ENCODE measurements at places on chromosomes 1 and 21. TPM values are rescaled to one million over a fixed set of nuclear protein-coding genes. Genes with fewer than 3 reads are reported as not detected.

DNA sequence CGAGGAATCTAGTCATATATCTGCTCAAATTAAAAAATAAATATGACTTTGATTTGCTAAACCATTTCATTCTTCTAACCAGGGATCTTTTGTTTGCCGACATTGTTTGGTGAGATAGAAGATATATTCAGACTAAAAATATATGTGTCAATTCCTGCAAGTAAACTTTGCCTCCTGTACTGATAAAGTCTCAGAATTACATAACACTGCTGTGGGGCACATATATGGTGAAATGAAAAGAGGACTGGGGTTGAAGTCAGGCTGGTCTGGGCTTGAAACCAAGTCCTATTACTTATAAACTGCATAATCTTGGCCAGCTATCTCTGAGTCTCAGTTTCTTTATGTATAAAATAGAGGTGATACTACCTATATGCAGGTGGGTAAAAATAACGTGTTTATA, 9.8 kb downstream of the SCMH1 start:
- DNase-seq = no peak

Gene ATP1A1
- 128 TPM for total RNA-seq

GRCh38 chr1:45730780-45731319, 19.6 kb downstream of the IPP start:
- DNase-seq = no peak

Gene HPCA
- not detected for total RNA-seq

Gene OR2T33
- total RNA-seq = 0.37 TPM

DNA sequence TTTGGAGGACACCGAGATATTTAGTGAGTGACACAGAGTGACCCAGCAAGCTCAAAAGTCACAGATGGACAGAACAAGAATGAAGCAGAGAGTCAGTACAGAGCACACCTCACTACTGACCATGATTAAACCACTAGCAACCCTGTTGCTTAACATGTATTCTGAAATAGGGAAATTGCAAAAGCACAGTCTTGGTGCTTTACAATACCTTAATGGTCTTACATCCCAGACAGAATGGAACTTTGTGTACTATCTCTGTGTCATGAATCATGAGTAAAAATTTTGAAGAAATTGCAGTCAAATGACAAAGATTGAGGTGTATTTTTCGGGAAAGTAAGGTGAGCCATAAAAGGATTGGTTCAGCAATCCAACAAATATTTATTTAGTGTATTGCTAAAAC, 2.7 kb upstream of the SAMSN1 start:
- DNase-seq = no peak

- no peak for DNase-seq
These were observed 4.6 kb downstream of the OBSCN start for GRCh38 chr1:228212415-228212965.

DNA sequence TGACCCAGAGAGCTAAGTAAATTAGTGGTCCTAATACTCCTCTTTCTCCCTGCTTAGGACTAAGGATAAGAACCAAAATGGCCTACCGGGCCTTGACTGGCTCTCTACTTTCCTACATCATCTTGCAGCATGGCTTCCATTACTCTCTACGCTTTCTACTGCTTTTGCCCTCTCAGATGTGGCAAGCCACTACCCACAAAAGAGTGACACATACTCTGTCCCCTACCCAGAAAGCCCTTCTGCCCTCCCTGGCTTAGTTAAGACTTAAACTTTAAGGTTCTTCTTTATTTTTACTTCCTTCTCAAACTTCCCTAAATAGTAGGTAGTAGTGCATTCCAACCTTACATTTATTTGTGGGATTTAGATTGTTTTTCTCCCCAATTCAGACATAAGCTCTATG, 228.1 kb downstream of the TPR start:
- DNase-seq = no peak

DNA sequence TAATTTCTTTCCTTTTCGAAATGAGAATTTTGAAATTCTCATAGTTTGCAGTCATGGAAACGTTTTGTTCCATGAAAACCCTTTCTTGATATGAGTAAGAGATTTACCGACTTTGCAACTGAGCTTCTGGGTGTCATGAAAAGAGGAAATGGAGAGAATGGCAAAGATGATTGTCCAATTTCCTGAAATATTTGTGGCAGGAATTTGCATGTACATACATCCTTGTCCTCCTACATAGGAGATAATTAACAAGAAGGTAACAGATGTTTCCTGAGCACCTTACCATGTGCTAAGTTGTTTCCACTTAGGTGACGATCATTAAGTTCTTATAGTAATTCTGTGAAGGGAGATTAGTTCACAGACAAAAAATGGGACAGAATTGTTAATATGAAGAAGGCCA, 170.7 kb downstream of the NEGR1 start:
- DNase-seq = no peak

DNA sequence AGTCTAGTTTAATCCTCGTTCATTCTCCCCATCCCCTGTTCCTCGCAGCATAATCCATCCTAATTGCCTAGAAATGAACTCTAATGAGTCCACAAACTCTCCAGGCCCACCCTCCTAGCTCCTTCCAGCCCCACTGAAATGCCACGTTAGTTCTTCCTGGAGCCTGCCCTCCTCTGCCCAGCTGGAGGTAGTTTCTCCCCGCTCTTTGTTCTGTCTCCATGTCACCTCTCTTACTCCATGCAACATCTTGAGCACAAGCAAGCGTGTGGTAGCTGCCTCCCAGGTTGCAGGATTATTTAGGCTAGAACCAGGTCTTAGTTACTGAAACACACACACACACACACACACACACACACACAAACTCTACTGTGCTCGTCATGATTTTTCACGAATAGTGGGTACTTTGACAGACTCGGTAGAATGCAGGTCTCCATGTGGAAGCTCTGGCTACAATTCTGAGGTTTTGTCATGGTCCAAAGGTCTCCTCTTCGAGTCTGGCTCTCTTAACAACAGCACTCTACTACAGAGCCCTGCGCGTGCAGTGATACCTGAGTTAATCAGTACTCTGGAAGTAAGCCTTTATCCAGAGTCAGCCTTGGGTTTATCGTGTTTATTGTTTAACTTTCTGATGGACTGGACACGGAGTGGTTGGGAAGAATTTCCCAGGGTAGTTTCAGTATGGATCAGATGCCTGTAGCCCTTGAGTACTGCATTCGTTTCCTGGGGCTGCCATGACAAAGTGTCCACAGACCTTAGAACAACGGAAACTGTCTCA, 27.5 kb downstream of the HUNK start:
- DNase-seq = peak; percentile 43

DNA sequence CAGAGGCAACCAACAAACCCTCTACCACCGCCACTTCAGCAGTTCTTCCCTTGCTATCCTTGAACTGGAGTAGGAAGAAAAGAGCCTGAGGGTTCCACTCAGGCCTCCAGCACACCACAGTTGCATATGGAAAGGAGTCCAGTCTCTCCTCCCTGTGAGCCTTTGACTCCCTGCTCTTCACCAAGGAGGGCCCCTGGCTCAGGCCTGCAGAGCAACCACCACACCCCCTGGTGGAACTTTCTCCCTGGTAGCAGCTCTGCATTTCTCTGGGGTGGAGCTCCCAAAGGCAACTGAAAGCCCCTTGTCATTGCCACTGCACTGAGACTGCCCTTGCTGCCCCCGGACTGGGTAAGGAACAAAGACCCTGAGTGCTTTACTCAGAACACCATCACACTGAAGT, 1021.5 kb upstream of the ADGRL2 start:
- DNase-seq = no peak

GRCh38 chr1:235407419-235407818, 40.2 kb downstream of the TBCE start:
- no peak for DNase-seq

DNA sequence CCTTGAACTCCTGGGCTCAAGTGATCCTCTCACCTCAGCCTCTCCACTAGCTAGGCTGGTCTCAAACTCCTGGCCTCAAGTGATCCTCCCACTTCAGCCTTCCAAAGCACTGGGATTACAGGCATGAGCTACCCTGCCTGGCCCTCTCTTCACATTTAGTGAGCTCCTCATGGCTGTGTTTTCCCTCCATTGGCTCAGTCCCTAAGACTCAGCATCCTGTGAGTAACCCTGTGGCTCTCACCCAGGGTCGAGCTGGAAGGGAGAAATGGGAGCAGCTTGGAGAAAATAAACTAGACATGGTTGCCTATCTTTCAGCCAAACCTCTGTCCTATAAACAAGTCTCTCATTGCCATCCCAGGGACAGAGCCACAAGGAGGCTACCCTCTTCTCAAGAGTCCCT, 17.5 kb downstream of the NCF2 start:
- DNase-seq = no peak

Gene CACHD1
- 3.3 TPM for total RNA-seq

DNA sequence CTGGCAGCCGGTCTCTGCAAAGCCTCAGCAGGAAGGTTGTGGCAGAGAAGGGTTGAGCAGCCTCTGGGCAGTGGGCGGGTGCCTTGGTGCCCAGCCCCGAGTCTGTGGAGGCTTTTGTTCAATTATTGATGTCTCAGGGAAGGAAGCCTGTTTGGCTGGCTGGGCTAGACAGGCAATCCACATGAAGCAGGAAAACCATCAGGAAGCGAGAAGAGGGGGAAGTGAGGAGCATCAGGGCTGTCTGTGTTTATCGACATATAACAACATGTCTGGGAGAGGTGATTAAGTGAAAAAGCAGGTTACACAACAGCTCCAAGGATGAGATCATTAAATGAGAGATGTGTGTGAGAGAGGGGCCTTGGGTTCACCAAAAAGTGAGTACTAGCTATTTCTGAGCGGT, 105.4 kb downstream of the UBE2U start:
- DNase-seq = no peak

- DNase-seq = no peak
These were observed 62.8 kb upstream of the BCAR3 start for GRCh38 chr1:93744299-93744988.

Gene PDC
- not detected for total RNA-seq

- no peak for DNase-seq
These were observed 38.2 kb downstream of the PKNOX1 start for GRCh38 chr21:43012596-43012995.

DNA sequence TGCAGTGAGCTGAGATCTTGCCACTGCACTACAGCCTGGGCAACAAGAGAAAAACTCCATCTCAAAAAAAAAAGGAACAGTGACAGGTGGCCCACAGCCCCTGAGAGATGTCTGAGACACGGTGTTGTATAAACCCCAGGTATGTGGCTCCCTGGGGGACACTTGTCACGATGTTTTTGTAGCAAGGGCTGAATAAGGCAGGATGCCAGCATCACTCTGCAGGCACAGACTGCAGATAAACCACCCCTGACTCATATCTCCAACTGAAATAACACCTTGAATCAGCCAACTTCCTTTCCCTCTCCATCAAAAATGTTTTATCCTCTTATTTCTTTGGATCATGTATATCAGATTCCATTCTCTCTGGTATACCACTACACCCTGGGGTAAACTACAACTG, 52.5 kb downstream of the NMNAT2 start:
- DNase-seq = no peak

- DNase-seq = no peak
These were observed 462.2 kb upstream of the PTBP2 start for GRCh38 chr1:96259399-96259798.

Gene F5
- total RNA-seq = 155 TPM

DNA sequence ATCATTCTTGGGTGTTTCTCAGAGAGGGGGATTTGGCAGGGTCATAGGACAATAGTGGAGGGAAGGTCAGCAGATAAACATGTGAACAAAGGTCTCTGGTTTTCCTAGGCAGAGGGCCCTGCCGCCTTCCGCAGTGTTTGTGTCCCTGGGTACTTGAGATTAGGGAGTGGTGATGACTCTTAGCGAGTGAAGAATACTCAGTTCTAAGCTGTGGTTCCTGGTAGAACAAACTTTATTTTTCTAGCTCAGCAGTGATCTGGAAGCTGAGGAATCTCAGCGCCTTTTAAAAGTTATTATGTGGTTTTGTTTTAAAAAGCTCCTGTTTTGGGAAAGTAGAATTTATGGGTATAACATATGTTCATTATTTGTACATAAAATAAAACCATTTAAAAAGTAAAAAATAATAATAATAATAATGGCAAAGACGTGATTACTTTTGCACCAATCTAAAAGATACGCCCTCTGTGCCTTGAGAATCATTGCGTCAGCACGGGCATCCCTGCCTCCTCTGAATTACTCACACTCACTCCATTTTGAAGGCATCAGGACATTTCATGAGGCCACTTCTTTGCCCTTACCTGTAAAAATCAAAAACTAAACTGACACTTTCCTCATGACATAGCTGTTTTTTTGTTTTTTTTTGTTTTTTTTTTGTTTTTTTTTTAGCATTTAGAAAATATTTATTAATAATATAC, 29.7 kb upstream of the TNFRSF1B start:
- no peak for DNase-seq

DNA sequence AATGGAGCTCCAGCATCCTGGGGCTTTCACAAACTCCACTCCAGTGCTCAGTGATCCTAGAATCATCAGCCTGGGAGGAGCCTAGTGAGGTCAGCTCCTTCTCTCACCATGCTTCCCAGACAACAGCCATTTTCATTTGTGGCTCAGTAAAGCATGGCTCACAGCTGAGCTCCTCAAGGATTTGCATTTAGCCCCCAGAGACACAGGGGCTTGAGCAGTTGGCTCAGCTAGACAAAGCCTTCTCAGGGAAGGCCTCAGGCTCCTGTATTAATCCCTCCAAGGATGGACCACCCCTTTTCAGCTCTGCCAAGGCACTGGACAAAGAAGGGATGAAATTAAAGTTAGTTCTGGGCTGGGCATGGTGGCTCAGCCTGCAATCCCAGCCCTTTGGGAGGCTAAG, 39.5 kb downstream of the ERI3 start:
- no peak for DNase-seq

DNA sequence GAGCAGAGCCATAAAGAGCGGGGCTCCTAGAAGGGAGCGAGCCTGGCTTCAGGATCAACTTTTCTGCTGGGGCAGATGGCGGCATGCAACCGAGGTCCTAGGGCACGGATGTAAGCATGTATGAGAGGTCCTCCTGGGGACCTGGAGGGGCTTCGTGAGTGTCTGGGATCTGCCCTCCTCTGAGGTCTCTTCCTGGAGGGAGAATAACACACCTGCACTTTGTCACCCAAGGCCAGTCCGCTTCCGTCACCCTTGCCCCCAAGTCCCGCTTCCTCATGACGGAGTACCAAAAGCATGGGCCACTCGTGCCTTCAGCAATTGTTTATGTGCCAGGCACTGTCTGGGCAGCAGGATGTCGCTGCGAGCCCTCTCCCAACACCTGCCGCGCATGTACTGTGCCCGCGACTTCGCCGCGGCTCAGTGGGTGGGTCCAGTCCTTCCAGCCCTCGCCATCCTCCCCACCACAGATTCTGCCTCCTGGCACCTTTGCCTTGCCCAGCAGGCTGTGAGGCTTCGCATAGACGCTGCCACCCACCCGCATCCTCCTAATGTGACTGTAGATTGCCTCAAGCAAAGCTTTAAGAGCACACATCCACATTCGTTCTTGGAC, 60.0 kb upstream of the TMPRSS2 start:
- DNase-seq = no peak

- DNase-seq = no peak
These were observed 42.8 kb downstream of the RCSD1 start for GRCh38 chr1:167672831-167673230.

DNA sequence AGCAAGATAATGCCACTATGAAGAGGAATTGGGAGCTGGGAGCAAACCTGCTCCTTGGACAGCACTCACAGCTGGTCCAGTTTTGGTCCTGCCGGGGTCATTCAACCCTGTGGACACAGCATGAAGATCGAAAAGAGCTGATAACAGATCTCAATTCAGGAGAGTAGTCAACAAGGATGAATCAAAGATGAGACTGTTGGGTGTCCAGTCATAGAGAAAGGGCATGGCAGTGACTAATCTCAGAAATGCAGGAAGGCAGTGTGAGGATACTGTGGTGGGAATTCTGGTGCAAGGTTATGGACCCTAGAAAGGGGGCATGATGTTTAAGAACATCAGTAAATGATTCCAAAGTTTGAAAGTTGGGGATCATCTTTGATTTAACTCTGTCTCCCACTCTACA, 261.4 kb upstream of the ZP4 start:
- no peak for DNase-seq

GRCh38 chr1:19577561-19577960, 66.5 kb upstream of the NBL1 start:
- no peak for DNase-seq

All from liver (tissue), 10 donors.